K562 (cell line): ENCODE measurements at places on chromosomes 7 and 10.

DNA sequence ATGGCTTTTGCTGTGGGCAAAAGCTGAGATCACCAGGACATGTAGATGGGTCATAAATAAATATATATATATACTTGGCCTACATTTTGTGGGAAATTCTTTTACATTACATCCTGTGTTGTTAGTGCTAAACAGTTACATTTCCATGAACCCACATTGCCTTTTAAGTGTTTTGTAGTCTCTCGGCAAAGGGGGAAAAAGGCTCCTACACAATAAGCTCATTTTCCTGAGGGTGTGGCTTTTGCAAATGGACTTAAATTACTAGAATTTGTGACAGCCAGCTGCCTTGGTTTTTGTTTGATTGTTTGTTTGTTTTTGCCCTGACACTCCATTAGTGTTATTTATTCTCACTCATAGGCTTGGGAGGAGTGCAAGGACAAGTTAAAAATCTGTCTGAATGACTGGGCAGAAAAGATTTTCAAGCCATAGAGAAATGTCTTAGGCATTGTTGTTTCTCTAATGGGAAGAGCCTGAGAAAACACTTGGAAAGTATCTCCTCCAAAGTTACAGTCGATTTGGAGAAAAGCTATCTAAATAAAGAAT, 128.8 kb downstream of the DGKB start:
- no peak for DNase-seq

DNA sequence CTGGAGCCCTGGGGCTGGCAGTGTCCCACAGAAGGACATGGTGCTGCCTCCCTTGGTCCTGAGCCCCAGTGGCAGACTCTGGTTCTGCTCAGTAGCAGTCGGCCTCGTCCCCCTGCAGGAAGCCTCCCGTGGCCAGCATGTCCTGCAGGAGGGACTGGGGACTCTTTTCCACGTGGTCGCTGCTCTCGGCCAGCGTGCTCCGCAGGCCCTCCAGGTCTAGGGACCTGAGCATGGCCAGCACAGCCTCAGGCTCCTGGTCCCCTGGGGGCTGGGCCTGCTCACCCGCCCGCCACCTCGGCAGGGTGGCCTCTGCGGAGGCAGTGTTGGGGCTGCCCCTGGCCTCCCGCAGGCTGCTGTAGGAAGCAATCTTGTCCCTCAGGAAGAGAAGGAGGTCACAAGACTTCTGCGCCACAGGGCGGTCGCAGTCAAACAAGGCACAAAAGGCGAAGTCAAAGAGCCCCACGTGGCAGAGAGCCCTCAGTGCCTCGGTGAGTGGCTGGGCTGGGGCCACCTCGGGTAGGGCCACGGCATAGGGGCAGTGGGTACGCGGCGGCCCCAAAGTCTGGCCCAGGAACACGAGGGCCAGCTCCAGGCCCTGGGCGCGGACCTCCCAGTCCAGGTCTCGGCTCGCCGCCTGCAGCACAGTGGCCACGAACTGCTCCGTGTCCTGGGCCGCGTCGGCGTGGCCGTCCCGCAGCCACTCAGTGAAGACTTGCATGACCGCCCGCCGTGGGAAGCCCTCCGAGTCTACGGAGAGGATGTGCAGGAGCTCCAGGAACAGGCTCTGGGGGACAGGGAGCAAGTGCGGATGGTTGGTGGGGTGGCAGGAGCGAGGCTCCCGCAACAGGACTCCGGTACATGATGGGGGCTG, 17.1 kb downstream of the BRAT1 start:
- no peak for DNase-seq

DNA sequence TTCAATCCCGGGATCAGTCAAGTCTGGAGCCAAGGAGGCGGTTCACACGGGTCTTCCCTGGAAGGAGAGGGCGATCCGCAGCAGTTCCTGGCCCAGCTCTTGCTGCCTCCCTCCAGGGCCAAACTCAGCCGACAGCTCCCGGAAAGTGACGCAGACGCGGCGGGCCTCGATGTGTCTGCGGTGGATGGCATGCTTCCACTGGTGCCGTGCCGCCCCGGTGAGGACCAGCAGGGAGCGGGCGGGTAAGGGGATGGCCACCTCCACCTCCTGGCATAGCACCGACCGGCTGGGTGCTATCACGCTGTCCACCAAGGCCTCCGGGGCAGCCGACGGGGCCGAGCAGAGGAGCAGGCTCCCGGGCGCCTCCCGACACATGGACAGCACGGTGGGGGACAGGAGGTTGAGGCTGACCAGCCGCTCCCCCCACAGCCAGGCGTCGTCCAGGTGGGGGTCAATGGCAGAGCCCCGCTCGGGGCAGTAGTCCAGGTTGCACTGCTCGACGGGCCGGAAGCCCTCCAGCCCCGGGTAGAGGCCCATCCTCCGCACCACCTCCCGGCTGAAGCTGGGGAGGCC, 7.2 kb downstream of the ALKBH4 start:
- DNase-seq: no peak

- no peak for DNase-seq
These were observed 50.9 kb downstream of the TFAM start for GRCh38 chr10:58436071-58436470.

DNA sequence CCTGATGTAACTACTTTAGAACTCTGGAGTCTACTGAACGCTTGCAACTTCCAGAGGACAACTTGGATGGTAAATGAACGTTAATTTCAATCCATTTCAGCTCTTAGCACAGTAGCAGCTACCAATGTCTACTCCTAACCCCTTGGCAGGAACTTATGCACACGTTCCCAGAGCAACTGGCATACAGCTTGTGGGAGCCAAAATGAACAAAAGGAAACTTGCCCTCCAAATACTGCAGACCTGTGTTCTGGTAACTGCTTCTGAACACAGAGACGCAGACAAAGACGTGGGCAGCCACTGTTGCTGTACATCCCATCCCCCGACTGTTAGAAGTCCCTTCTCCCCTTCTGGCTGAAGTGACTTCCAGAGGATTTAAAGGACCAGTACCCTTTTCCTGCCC, 61.3 kb downstream of the XPNPEP1 start:
- DNase-seq: no peak

DNA sequence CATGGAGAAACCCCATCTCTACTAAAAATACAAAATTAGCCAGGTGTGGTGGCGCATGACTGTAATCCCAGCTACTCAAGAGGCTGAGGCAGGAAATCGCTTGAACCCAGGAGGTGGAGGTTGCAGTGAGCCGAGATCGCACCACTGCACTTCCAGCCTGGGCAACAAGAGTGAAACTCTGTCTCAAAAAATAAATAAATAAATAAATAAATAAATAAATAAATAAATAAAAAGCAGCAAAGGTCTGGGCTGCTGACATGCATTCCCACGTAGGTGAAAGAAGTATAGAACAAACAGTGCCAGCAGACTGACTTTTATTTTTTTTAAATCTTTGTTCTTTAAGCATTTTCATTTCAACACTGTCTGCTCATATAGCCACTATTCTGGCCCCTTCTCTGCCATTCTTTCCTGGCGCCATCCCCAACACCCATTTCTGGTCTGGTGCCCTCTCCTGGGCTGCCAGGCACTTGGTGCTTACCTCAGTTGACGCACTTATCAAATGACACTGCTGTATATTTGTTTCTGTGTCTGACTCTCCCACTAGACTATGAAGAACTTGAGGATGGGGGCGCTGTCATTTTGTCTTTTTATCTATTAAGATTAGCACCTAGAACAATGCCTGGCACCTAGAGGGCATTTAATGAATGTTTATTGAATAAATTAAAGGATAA, 15.6 kb downstream of the FAM107B start:
- no peak for DNase-seq

DNA sequence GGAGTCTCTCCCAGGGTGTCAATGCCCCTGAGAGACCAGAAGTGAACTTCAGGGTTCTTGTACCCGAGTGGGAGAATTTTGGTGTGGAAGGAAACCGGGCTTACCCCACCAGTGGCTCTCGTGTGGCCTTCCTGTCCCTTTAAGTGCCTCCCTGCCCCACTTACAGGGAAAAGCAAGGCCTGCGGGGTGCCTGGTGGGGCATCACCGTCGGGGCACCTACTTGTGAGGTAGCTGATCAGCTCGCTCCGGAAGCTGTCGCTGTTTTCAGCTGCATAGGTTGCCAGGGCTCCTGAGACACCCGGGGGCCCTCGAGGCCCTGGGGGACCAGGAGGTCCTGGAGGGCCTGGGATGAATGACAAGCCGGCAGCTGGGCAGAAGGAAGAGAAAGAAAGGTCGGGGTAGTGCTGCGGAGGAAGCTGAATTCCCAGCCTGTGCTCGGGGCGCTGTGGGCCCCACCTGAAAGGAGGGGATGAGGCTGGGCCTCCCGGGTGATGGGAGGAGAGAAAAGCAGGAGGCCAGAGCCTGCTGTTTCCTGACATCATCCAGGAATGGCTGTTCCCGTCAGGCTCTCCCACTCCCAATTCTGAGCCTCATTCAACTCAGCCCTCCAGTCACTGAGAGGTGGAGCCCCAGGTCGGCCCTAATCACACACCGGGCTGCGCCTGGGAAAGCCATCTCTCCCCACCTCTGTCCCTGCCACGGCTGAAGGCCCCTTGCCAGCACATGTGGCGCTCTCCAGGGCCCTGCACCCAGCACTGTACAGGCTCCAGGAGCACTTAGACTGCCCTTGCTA, 51.1 kb downstream of the COL17A1 start:
- DNase-seq: no peak

GRCh38 chr10:569961-570627, 119.4 kb downstream of the DIP2C start:
- DNase-seq: no peak

DNA sequence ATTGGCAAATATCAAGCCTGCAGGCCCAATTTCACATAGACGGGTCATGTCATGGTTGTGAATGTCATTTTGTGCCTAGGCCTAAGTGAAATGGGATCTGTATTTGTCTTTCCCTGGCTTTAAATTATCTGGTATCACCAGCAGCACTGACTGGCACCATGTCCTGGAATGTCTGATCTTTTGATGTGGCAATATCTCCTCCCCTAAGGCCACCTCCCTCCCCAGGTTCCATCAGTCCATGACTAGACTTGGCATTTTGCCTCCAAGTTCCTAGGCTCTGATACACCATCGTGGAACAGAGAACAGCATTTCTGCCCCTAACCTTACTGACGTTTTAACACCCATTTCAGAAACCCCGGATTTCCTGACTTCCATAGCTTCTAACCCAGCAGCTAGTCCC, 513.9 kb downstream of the GALNT17 start:
- no peak for DNase-seq

DNA sequence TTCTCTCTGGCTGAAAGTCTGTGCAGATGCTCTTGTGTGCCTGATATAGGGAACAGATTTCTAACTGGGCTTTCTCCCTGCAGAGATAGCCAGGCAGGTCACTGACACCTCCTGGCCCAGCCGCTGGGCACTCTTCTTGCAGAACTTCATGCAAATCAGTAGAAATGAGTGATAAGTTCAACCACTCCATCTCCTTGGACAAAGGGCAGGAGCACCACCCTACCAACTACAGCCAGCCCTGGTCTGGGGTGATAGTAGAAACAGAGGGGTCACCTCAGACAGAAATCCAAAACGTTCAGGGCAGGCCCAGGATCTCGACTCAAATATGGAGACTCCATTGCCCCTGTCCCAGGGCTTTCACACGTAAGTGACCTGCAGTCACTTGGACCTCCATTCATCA, 917.8 kb upstream of the ZNF722 start:
- DNase-seq: no peak

- DNase-seq: no peak
These were observed 147.3 kb downstream of the ZEB1 start for GRCh38 chr10:31466313-31466712.

DNA sequence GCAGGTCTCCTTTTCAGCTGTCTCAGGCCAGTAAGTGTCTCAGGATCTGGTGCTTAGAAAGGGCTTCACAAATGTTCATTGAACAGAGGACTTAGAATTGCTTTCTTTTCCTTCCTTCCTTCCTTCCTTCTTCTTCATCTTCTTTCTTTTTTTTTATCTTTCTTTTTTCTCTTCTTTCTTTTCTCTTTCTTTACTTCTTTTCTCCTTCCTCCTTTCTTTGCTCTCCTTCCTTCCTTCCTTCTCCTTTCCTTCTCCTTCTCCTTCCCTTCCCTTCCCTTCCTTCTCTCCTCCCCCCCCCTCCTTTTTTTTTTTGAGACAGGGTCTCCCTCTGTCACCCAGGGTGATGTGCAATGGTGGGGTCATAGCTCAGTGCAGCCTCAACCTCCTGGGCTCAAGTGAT, 34.6 kb downstream of the COL26A1 start:
- DNase-seq: no peak
